ENCODE measurements at places on chromosomes 5 and 9. TPM values are rescaled to one million over a fixed set of nuclear protein-coding genes. Genes with fewer than 3 reads are reported as not detected.

- peaks cover 20% of the 10 kb centered on the region for H3K36me3 ChIP-seq
- H3K4me3 ChIP-seq: no peak overlapping the region
- peaks cover 25% of the 10 kb centered on the region for H3K4me1 ChIP-seq
- DNase-seq: no peak
- no peaks in the 10 kb centered on the region for H3K27me3 ChIP-seq
Measured at GRCh38 chr9:95044731-95045508, 272.6 kb downstream of the FANCC start.

GRCh38 chr5:665956-666711, 27.0 kb downstream of the TPPP start:
- DNase-seq: no peak
- H3K27me3 ChIP-seq: no peaks in the 10 kb centered on the region
- no peak overlapping the region for H3K27ac ChIP-seq

Gene CDH10
- total RNA-seq: 1.6 TPM

Gene CENPH
- 16.7 TPM for total RNA-seq

Gene PCDHA1
- not detected for total RNA-seq

Gene CERCAM
- 525 TPM for total RNA-seq

Gene SHC3
- 0.63 TPM for total RNA-seq

Gene GADD45G
- not detected for total RNA-seq

Gene ITGA2
- 24.3 TPM for total RNA-seq

All from GM23248 (cell line).